ENCODE measurements at places on chromosomes 12 and 14.

DNA sequence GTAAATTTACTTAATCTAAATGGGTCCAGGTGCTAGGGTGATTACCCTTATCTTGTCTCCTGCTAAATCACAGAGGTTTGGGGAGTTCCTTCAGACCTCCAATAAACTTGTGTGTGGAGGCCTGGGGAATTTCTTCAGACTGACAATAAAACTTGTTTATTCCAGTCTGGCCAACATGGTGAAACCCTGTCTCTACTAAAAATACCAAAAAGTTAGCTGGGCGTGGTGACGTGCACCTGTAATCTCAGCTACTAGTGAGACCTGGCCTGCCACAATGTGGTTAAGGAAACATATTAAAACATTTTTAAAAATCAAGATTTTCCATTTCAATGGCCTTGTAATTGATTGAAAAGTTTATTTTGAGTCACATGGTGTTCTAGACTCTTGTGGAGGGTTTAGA, 126.9 kb upstream of the FGD4 start:
- no peak for DNase-seq

DNA sequence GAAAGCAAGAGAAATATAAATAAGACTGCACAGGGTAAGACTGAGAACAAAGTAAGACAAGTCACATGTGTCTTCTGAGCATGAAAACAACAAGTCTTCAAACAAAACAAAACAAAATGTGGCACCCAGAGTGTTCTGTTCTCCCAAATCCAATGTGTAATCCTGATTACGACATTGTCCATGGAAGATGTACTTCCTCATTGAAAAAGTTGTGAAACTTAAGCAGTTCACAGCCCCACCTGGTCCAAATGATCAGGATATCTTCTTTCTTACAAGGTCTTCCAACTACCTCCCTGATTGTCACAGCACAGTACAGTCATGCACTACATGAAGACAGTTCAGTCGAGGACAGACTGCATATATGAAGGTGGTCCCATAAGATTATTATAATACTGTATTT, 23.3 kb upstream of the NEK9 start:
- DNase-seq, result no peak

DNA sequence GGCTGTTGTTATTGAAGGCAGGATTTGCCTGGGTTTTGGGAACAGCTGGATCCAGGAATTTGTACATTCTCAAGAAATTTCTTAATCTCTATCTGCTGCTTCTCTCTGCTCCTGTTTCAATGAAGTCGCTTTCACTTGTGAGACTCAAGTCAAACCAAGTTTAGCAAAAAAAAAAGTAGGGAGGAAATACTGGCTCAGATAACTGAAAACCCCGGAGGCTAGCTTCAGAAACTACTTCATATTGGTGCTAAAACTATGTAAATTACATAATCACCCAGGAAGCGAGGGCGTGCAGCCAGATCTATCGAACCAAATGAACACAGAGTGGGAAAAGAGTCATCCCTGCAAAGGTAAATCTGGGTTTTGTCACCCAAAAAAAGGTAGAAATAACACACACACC, 68.3 kb upstream of the FICD start:
- no peak for DNase-seq

GRCh38 chr12:46165191-46165590, 103.7 kb downstream of the SLC38A1 start:
- DNase-seq, result no peak

DNA sequence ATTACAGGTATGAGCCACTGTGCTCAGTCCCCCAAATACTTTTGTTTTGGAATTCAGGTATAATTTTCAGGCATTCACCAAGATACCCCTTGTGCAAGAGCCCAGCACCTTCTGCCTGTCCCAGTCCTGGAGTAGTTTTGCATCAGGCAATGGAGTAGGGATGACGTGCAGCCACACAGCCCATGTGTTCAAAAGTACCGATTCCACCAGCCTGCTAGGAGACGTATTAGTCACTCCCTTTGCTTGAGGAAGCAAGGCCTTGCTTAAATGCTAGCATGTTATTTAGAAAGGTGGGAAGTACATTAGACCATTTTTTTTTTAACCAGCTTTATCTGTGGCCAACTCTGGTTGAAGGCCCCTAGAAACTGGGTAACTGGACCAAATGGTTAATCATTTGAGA, 15.0 kb upstream of the GALNT16 start:
- DNase-seq, result no peak

- DNase-seq, result no peak
Observed at GRCh38 chr14:39247256-39247655, 13.5 kb downstream of the MIA2 start.

DNA sequence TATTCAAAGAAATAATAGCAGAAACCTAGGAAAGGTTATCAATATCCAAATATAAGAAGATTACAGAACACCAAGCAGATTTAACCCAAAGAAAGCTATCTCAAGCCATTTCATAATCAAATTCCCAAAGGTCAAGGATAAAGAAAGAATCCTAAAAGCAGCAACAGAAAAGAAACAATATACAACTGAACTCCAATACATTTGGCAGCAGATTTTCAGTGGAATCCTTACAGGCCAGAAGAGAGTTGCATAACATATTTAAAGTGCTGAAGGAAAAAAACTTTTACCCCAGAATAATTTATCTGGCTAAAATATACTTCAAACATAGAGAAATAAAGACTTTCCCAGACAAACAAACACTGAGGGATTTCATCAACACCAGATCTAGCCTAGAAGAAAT, 54.3 kb downstream of the DENND5B start:
- DNase-seq, result no peak

DNA sequence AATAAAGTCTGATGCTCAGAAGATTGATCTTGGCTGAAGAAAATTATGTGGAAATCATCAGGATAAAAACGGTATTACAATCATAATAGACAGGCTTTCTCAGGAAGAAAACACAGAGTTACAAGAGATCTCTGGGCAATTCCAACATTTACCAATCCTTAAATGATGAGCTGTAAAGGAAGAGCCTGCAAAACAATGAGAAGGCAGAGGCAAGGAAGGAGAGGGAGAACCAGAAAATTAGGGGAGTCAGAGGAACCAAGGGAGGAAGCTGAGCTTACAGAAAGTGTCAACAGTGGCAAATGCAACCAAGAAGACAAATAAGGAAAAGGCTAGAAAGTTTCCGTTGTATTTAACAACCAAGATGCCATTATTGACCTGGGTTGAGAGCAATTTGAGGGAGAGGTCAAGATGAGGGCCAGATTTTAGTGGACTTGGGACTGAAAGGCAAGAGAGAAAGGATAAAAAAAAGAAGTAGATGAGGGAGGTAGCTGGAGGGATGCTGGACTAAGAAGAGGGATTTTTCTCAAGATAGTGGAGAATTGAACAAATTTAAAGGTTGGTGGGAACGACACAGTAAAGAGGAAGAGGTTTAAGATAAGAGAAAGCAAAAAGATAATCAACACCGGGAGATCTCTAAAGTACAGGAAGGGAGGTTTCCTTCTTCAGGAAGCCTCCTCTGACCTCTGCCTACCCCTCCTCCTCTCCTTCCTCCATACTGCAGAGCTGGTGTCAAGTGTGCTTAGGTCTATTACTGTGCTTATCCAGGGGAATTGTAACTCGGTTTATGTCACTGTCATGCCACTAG, 116.9 kb downstream of the DUSP6 start:
- DNase-seq, result no peak

GRCh38 chr14:104344818-104345620, 206.6 kb downstream of the KIF26A start:
- no peak for DNase-seq

- no peak for DNase-seq
Observed at GRCh38 chr14:42000450-42000849, 393.8 kb downstream of the LRFN5 start.

GRCh38 chr12:60997869-60998378, 1262.3 kb upstream of the USP15 start:
- DNase-seq, result no peak

GRCh38 chr12:46209170-46209569, 59.7 kb downstream of the SLC38A1 start:
- DNase-seq, result no peak

GRCh38 chr12:124456652-124457152, 110.7 kb downstream of the NCOR2 start:
- DNase-seq, result no peak

GRCh38 chr12:25497021-25497420, 56.1 kb downstream of the LMNTD1 start:
- no peak for DNase-seq

GRCh38 chr12:124480469-124481256, 86.7 kb downstream of the NCOR2 start:
- no peak for DNase-seq

Data from stimulated activated CD8-positive, alpha-beta memory T cell treated with anti-CD3 and anti-CD28 coated beads, Interleukin-2, amount 100 ng/mL, for 1 hour (primary cell).